ENCODE measurements at places on chromosomes 11 and 22.

DNA sequence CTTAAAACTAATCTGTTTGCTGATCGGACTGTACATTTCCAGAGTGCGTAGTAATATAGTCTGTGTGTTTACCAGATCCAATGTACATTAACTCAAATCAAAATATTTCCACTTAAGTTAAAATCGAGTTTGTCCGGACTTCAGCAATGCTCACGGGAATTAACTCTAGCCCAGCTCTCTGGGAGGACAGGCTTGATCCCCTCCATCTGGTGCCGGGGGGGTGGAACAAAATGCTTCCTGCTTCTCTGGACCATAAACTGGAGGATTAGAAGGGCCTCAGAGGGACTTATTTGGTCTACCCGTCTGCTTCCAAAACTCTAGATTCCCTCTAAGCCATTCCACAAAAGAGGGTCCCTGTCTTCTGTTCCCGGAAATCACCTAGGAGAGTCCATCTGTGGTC, 511.2 kb downstream of the BUD13 start:
- no peak for DNase-seq

DNA sequence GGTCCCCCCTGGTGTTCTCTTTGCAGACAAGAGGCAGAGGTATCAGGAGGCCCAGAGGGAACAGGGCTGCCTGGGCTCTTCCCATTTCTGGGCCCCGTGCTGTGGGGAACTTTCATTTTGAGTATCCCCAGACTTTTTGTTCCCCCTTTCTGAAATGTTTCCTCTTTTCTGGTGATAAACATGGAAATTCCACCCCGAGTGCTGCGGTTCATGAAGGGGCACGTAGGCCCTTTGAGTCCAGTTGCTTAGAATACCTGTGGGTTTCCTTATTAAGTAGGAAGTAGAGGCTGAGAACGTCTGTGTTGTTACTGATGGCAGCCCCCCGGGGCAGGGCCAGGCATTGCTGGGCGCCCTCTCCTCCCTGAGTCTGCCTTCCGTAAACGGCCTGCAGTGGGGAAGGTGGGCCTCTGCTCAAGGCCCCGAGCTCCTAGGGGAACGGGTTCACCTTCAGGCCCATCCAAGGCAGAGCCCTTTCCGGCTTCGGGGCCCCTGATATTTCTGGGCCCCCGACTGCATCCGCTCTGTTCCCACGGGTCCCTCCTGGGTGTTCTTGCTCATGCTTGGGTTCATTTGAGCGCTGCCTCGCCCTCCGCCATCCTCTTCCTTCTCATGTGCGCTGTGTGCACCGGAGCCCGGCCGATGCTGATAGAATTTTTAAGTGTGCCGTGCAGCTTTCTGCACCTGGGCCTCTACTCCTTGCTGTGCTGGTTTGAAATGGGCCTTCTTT, 12.0 kb downstream of the TBC1D22A start:
- DNase-seq, result no peak

DNA sequence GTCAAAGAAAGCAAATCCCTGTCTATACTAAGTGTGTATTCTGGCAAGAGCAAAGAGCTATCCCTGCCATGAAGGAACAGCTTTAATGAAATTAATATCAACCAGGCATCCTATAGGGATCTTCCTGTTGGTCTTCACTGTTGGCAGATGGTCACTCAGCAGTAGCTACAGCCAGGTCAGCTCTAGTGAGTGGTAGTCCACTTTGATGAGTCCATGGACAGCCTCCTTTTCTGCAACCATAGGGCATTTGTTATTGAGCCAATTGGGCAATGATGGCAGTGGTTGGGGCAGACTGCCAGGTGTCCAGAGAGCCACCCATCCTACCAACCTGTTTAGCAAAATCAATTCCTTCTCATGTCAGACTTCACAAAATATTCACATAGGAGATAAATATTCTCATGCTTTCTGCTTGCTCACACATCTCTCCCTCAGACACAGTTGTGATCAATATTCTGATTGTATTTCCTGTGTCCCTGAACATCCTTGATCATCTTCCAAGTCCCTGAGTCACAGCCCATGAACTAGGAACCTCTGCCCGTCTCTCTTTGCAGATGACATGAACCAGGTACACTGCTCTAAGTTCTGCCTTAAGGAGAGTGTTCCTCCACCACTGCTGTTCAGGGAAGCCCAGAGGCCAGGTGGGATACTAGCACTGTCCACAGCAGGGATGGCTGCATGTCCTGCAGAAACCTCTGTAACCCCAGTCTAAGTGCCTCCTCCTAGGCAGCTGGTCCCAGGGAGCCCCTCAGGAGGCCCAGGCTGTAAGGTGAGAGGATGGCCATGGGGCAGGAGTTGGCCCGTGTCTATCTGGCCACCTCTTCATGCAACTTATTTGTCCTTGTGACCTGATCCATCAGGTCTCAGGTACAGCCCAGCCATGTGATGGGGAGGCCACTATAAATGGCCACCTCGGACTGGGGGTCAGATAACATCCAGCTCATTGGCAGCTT, 74.2 kb upstream of the IGLL5 start:
- no peak for DNase-seq

GRCh38 chr22:19823191-19823901, 31.3 kb downstream of the GNB1L start:
- no peak for DNase-seq

DNA sequence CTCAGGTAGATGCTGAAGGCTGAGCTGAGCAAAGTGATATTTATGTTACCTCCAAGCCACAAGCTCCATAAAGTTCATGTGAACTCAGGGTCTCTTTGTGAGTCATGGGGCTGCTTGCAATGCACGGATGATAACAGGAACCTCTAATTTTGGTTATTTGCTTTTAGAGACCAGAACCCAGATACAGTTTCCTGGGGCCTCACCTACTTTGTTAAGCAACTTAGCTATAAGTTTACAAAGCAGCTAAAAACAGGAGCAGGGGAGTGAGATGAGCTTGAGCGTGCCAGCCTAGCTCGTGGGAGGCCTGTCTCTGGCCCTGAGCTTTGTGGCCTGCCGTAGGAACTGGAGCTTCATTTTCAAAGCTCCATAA, 29.2 kb downstream of the SREBF2 start:
- DNase-seq, result no peak

GRCh38 chr11:64728757-64729365, 5.9 kb upstream of the NRXN2 start:
- DNase-seq, result no peak
